ENCODE measurements at places on chromosomes 1 and 21.
A peak's percentile ranks its signal among the peaks of the same experiment; 100 is the strongest.

- H3K4me1 ChIP-seq: no peaks in the 10 kb centered on the region
- no peak for DNase-seq
- no peaks in the 10 kb centered on the region for H3K27me3 ChIP-seq
- peak overlapping the region; percentile 23 for H3K27ac ChIP-seq
- no peaks in the 10 kb centered on the region for H3K36me3 ChIP-seq
Observed at GRCh38 chr1:76068542-76068941, 6.0 kb upstream of the ST6GALNAC3 start.

- DNase-seq: no peak
- no peak overlapping the region for H3K27ac ChIP-seq
- no peak overlapping the region for H3K4me3 ChIP-seq
- H3K27me3 ChIP-seq: no peaks in the 10 kb centered on the region
- H3K4me1 ChIP-seq: peaks cover 66% of the 10 kb centered on the region
- H3K36me3 ChIP-seq: no peaks in the 10 kb centered on the region
Observed at GRCh38 chr1:214514819-214515383, 36.5 kb downstream of the PTPN14 start.

DNA sequence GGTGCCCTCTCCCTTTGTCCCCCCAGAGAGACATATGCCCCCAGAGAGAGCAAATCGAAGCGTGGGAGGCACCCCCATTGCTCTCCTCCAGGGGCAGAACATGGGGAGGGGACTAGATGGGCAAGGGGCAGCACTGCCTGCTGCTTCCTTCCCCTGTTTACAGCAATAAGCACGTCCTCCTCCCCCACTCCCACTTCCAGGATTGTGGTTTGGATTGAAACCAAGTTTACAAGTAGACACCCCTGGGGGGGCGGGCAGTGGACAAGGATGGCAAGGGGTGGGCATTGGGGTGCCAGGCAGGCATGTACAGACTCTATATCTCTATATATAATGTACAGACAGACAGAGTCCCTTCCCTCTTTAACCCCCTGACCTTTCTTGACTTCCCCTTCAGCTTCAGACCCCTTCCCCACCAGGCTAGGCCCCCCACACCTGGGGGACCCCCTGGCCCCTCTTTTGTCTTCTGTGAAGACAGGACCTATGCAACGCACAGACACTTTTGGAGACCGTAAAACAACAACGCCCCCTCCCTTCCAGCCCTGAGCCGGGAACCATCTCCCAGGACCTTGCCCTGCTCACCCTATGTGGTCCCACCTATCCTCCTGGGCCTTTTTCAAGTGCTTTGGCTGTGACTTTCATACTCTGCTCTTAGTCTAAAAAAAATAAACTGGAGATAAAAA is 8.4 kb downstream of the EFNA3 start:
- H3K27ac ChIP-seq: no peak overlapping the region
- H3K4me1 ChIP-seq: peaks cover 39% of the 10 kb centered on the region
- no peaks in the 10 kb centered on the region for H3K36me3 ChIP-seq
- no peaks in the 10 kb centered on the region for H3K27me3 ChIP-seq
- DNase-seq: no peak

GRCh38 chr1:89298461-89298860 is 25.8 kb upstream of the GBP5 start:
- H3K27me3 ChIP-seq: no peaks in the 10 kb centered on the region
- H3K4me3 ChIP-seq: no peak overlapping the region

DNA sequence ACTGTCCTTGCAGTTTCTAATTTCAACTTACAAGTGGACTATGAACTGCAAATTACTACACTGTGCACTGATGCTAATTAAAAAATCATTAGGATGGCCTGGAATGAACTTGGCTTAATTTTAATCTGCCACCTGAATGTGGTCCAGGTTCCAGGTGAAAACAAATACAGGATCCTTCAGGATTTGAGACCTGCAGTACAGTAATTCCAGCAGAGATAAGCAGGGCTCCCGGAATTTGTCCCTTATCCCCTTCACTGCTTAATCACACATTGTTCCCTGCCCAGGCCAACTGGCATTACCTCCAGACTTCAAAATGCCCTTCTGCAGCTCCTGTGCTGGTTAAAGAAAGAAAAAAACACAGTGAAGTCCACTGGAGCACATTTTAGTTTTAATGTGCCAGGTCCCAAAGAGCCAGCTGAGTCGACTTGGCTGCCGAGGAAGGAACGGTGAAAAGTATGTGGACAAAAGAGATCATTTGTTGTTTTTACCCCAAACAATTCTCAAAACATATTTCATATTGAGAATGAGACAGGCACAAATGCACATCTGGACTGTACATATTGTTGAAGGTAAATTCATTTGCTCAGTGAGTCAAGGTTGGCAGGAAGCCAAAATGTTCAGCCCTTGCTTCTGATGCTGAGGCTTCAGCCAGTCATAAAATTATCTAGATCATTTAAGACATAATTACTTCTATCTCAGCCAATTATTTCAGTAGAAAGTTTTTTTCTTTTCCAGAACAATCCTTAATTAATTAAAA is 28.3 kb downstream of the DEGS1 start:
- DNase-seq: no peak
- no peak overlapping the region for H3K27ac ChIP-seq
- H3K27me3 ChIP-seq: no peaks in the 10 kb centered on the region
- H3K36me3 ChIP-seq: no peaks in the 10 kb centered on the region
- H3K4me1 ChIP-seq: peaks cover 5% of the 10 kb centered on the region

GRCh38 chr1:149845416-149845815 is 54.0 kb upstream of the BOLA1 start:
- H3K4me1 ChIP-seq: peaks cover 61% of the 10 kb centered on the region
- H3K27me3 ChIP-seq: no peaks in the 10 kb centered on the region
- H3K27ac ChIP-seq: peak overlapping the region; percentile 87
- no peak for DNase-seq
- H3K36me3 ChIP-seq: no peaks in the 10 kb centered on the region
- no peak overlapping the region for H3K4me3 ChIP-seq

GRCh38 chr1:224411766-224412165 is 22.8 kb downstream of the WDR26 start:
- DNase-seq: no peak
- H3K36me3 ChIP-seq: peaks cover 30% of the 10 kb centered on the region
- peaks cover 25% of the 10 kb centered on the region for H3K4me1 ChIP-seq
- H3K27me3 ChIP-seq: no peaks in the 10 kb centered on the region
- H3K4me3 ChIP-seq: no peak overlapping the region

- no peak overlapping the region for H3K27ac ChIP-seq
- no peaks in the 10 kb centered on the region for H3K36me3 ChIP-seq
- no peak for DNase-seq
- no peak overlapping the region for H3K4me3 ChIP-seq
- H3K27me3 ChIP-seq: no peaks in the 10 kb centered on the region
Observed at GRCh38 chr1:200473698-200474371, 64.0 kb upstream of the ZNF281 start.

GRCh38 chr1:36155408-36156328 is at the start of gene MAP7D1:
Gene MAP7D1, plus strand, starts transcription at chr1:36156160. Its CDS starts 258 bp downstream, at chr1:36156418.
- H3K27me3 ChIP-seq: no peaks in the 10 kb centered on the region
- peaks cover 49% of the 10 kb centered on the region for H3K4me1 ChIP-seq
- peak; percentile 42 for DNase-seq
- peak within 1 kb of the TSS; percentile 96 for H3K4me3 ChIP-seq
- H3K27ac ChIP-seq: peak within 1 kb of the TSS; percentile 100

- no peak for DNase-seq
- no peaks in the 10 kb centered on the region for H3K4me1 ChIP-seq
- H3K4me3 ChIP-seq: no peak overlapping the region
- H3K27ac ChIP-seq: no peak overlapping the region
- no peaks in the 10 kb centered on the region for H3K27me3 ChIP-seq
- no peaks in the 10 kb centered on the region for H3K36me3 ChIP-seq
Observed at GRCh38 chr1:234235434-234235881, 137.8 kb upstream of the COA6 start.

DNA sequence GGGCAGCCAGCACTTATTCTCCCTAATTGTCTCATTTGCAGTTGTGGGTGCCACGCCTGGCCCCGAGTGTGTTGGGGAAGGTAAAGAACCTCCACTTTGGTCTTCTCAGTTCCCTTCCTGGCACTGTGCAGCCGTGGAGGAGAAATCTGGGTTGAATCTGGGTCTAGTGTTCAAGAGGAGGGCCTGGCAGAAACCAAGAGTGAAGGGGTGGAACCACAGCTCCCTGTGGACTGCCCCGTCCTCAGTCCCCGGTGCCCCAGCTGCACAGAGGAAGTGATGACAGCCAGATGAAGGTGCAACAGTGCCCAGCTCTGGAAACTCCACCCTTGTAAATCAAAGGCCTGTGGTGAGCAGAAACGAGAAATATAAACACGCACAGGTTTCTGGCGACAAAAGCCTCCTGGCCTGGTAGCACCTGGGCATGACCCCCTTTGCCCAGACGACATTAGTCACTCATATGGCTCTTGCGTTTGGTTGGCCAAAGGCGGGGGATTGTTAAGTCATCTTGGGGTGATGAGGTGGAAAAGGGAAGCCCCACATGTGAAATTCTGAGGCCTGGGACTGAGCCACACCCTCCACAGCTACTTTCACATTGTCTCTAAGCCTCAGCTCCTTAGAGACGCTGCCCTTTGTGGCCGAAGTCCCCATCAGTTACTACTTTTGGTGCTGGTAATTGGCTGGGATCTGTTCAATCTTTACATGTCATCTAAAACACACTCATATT is 4.2 kb upstream of the ECE1 start:
- H3K36me3 ChIP-seq: no peaks in the 10 kb centered on the region
- DNase-seq: no peak
- H3K4me1 ChIP-seq: peaks cover 92% of the 10 kb centered on the region
- peak overlapping the region; percentile 63 for H3K27ac ChIP-seq
- H3K27me3 ChIP-seq: no peaks in the 10 kb centered on the region
- H3K4me3 ChIP-seq: peak overlapping the region; percentile 24

DNA sequence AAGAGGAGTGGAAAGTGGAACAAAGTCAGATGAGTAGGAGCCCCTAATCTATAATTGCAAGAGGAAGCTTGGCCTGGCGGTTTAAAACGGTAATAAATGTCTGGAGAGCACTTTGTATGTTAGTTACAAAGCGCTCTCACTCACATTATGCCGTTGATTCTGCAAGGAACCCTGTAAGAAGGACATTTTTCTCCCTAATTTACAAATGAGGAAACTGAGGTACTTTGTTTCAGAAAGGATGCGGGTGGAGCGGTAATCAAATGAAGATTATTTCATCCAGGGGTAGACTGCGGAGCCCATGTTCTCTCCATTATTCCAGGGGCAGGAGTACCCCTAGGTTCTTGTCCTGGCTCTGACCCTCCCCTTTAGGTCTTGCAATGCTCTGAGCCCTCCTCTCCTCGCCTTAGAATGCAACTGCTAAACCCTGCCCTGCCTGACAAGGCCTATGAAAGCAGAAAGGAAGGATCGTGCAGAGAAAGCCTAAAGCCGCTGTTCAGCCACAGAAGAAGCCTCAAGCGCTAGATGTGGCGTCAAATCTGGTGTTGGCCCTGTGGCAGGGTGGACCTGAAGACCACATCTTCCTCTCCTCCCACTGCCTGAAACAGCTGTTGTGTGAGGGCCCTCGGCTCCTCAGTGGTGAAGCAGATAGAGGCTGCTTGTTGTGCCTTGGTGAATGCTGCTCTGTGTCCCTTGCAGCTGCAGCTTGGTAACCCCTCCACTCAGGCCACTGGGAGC is 588 bp upstream of the PACC1 start:
- H3K27me3 ChIP-seq: no peaks in the 10 kb centered on the region
- peak overlapping the region; percentile 83 for H3K4me3 ChIP-seq
- peaks cover 16% of the 10 kb centered on the region for H3K36me3 ChIP-seq
- peak overlapping the region; percentile 78 for H3K27ac ChIP-seq
- H3K4me1 ChIP-seq: peaks cover 6% of the 10 kb centered on the region
- no peak for DNase-seq

DNA sequence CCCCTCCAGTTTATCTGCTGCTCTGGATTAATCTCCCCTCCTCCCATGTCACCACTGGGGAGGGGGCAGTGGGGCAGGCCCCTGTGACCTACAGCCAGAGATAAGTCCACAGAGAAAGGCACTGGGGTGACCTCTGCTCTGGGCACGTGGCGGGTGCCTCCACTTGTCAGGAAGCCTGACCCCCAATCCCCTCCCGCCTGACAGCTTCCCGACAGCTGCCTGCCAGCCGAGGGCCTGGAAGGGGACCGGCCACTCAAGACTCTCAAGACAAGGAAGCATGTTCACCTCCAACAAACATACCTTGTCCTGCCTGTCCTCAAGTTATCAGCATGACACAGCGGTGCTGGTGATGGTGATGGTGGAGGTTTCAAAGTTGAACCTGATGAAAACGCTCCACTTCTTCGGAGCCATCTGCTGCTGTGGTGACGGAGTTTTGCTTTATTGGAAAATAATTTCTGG is 3.2 kb upstream of the FAAP20 start:
- H3K4me3 ChIP-seq: no peak overlapping the region
- H3K4me1 ChIP-seq: peaks cover 65% of the 10 kb centered on the region
- no peak overlapping the region for H3K27ac ChIP-seq
- DNase-seq: no peak

DNA sequence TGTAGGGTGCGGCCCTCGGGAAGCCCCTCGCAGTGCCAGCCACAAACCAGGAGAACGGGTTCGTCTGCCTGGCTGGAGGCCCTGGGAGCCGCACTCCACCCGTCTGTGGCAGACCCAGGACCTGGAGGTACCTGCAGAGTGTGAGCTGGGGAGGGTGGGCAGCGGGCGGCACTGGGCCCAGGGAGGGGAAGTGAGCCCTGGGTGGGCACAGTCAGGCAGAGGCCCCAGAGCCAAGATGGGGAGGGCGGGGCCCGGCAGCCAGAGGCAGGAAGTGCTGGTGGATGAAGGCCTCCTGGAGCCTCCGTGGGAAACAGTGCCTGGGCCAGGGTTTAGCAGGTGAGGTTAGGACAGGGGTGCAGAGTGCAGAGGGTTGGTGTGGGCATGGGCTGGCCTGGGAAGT is 4.0 kb upstream of the PEX10 start:
- DNase-seq: no peak
- peak overlapping the region; percentile 59 for H3K4me3 ChIP-seq
- H3K36me3 ChIP-seq: no peaks in the 10 kb centered on the region
- no peaks in the 10 kb centered on the region for H3K27me3 ChIP-seq

GRCh38 chr1:207750631-207751305 is 1.1 kb upstream of the CD46 start:
- H3K27me3 ChIP-seq: no peaks in the 10 kb centered on the region
- H3K4me3 ChIP-seq: peak overlapping the region; percentile 79
- peaks cover 20% of the 10 kb centered on the region for H3K4me1 ChIP-seq
- no peaks in the 10 kb centered on the region for H3K36me3 ChIP-seq

DNA sequence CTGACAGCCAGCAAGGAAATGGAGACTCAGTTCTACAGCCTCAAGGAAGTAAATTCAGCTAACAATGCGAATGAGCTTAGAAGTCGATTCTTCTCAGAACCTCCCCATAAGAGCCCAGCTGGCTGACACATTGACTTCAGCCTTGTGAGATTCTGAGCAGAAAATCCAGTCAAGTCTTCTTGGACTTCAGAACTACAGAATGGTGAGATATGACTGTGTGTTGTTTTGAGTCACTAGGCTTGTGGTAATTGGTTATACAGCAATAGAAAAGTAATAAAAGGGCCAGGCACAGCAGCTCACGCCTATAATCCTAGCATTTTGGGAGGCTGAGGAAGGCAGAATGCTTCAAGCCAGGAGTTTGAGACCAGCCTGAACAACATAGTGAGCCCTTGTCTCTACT is 161.8 kb upstream of the IVNS1ABP start:
- peaks cover 7% of the 10 kb centered on the region for H3K4me1 ChIP-seq
- DNase-seq: no peak
- H3K4me3 ChIP-seq: no peak overlapping the region
- H3K36me3 ChIP-seq: no peaks in the 10 kb centered on the region

Data from esophagus squamous epithelium (tissue), 5 donors.